ENCODE measurements at places on chromosomes 7 and 10.

DNA sequence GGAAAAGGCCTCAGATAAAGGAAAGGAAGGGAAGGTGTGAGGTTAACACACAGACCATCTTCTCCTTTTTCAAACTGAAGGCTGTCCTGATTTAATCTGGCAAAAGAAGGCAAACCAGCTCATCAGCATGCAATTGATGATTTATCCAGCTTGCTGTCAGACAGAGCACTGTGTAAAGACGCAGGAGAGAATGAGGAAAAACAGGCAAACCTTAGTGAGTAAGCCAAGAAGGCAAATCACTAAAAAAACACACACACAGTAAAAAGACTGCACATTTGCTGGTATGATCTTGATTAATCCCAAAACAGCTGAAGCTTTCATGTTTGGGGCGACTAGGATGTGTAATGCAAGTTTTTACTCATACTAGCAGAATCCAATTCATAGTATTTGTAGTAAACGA is 65.8 kb upstream of the SKAP2 start:
- DNase-seq, result no peak

DNA sequence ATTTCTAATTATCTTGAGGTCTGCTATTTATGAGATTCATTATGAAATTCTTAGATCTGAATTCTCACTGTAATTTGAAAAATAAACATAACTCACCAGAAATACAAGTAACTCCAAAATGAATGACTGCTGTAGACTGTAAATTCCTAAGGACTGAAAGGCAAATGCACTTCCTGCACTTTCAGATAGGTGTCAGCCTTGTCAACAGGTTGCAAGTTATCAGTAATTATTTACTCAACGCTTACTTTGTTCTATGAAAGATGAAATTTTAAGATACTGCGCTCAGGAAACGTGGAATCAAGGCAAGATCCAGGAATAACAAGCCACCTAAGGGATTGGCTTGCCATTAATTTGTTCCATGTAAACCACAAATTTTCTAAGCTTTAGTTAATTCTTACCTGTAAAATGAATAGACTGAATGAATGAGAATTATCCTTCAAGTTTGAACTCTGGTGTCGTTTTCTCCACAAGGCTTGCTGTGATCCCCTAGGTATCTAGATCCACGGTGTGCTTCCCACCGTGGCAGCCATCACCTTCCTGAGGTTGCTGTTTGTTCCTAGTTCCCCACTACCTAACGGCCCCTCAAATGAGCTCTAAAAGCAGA is 12.6 kb downstream of the DHX32 start:
- DNase-seq, result no peak

DNA sequence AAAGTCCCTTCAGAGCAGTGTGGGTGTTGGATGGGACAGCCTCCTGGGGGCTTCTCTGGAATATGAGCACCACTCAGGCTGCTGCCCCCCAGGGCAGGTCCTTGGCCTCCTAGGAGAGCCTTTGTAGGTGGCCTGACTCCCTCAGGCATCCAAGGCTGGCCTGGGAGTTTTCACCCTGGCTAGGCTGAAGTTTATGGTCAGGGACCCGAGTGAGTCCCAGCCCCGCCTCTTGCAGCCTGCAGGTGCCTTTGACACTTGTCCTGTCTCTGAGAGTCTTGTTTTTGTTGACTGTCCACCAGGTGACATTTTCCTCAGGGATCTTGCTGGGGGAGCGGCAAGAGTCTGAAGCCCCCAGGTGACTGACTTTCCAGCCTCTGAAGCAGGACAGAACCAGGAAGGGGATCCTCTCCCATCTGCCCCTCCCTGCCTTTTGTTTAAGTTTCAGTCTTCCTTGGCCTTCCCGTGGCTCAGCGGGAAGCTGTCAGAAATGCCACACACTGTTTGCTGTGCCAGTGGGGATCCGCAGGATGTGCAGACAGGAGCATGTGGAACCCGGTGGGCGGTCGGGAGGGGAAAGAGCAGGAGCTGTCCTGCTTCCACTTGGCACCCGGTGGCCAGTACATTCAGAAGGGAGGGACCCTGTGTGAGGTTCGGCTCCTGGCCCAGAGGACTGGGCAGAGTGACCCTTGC is 59.5 kb downstream of the LRRC18 start:
- no peak for DNase-seq

DNA sequence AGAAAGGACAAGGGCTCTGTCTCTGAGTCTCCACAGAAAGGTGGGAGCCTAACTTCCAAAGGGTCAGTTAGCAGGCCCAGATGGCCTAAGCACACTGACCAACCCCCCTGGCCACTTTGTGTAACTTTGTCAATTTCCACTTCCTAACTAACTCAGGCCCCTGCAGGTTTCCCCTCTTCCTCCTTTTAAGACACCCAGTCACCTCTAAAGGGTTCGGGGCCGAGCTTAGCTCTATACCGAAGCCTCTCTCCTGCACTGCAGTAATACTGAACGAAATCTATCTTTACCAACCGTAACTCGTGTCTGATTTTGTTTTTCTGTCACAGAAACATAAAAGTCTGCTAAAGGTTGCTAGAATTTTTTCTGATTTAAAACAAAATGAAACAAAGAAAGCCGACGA is 44.4 kb downstream of the CCDC3 start:
- DNase-seq, result no peak

DNA sequence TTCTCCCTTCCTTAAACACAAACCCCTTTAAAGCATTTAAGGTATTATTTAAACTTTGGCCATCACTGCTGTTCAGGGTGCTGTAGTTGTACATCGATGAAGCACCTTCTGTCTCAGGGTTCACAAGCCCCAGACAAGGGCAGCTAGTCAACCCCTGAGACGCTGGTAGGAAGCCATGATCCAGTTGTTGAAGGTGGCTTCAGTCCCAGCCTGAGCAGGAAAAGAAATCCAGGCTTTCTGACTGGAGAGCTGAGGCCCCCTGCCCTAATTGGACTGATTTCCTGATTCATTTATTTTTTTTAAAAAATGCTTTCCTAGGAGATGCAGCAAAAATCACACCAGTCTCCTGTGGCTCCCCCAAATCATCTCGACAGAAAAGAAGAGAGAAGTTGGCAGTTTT is 15.8 kb downstream of the CPA1 start:
- DNase-seq, result no peak

GRCh38 chr10:30488316-30488715 is 54.3 kb downstream of the MAP3K8 start:
- no peak for DNase-seq

DNA sequence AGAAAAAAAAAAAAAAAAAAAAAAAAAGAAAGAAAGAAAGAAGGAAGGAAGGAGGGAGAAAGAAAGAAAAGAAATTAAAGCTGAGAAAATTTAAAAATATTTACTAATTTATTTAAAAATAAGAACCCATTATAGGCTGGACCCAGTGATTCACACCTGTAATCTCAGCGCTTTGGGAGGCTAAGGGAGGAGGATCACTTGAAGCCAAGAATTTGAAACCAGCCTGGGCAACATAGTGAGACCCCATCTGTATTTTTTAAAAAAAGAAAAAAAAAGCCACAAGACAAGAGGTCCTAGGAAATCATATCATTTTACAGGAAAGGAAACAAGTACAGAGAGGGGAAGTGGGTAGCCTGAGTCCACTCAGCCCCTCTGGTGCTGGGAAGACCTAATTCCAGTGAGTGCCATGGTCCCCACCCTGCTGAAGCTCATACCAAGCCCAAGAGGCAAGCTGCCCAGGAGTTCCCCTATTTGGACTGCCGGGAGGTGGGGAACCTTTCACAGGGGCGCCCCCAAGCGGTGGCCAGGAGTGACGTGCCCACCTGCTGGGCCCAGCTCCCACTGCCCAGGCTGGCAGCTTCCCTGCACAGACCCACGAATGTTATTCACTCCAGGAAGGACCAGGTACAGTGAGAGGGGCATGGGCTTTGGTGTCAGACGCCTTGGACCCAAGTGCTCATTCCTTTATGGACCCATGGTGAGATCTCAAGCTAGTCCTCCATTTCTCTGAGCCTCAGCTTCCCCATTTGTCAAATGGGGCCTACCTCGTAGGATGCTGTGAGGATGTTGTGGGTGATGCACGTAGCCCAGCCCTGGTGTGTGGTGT is 133.6 kb downstream of the ZMIZ1 start:
- DNase-seq, result no peak

GRCh38 chr10:75707080-75707840 is 275.8 kb downstream of the LRMDA start:
- DNase-seq, result no peak

DNA sequence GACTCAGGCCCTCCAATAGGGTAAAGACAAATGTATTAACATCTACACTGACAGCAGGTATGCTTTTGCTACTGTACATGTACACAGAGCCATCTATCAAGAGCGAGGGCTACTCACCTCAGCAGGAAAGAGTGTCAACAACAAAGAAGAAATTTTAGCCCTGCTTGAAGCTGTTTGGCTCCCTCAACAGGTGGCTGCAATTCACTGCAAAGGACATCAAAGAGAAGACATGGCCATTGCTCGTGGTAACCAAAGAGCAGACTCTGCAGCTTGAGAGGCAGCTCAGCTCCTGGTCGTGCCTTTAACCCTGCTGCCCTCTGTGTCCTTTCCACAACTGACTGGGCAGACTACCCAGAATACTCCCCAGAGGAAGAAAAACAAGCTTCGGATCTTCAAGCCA is 5.1 kb downstream of the AKR1B15 start:
- DNase-seq, result no peak

All from stimulated activated CD8-positive, alpha-beta memory T cell treated with anti-CD3 and anti-CD28 coated beads, Interleukin-7, amount 100 ng/mL, for 48 hours (primary cell).